ENCODE measurements at places on chromosomes 1 and 21.

GRCh38 chr1:8027748-8028570 is 1.9 kb upstream of the ERRFI1 start:
- DNase-seq, result no peak

DNA sequence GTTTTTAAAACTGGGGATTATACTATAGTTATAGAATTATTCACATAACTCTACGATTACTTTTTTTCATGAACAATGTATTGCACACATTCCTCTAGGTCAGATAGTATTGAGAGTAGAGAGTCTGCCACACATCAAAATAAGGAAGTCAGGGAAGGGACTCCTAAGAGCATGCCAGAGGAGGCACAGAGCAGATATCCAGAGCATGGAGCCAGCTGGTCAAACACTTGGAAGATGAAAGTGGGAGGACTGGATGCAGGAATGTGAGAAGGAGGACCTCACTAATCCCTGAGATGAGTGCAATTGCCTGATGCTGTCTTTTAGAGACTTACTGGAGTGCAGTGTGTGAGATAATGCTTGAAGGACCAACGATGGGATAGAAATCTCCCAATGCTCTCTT is 9.6 kb upstream of the RFX5 start:
- DNase-seq, result no peak

DNA sequence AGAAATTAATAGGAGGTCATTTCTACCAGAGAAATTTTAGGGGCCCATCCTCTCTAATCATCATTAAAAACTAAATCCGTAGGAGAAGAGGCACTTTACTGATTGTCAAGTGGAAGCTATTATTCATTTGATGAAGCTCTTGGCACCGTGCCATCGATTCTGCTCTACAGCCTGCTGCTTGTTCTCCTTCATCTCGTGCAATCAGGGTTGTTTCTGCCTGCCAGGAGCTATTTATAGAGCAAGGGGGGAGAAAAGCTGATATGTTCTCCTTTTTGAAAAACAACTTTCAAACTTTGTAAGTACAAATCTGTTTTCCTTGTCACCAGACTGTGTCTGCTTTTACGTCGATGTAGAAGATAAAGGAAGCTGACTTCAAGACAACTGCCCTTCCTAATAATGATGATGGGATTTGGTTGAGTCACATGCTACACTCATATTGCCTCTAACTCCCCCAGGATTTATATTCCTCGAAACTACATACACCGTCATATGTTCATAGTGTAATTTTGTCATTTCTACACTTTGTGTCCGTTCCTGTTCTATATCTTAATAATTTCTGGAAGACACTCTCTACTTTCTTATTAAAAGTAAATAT is 169.6 kb upstream of the LHX8 start:
- no peak for DNase-seq

DNA sequence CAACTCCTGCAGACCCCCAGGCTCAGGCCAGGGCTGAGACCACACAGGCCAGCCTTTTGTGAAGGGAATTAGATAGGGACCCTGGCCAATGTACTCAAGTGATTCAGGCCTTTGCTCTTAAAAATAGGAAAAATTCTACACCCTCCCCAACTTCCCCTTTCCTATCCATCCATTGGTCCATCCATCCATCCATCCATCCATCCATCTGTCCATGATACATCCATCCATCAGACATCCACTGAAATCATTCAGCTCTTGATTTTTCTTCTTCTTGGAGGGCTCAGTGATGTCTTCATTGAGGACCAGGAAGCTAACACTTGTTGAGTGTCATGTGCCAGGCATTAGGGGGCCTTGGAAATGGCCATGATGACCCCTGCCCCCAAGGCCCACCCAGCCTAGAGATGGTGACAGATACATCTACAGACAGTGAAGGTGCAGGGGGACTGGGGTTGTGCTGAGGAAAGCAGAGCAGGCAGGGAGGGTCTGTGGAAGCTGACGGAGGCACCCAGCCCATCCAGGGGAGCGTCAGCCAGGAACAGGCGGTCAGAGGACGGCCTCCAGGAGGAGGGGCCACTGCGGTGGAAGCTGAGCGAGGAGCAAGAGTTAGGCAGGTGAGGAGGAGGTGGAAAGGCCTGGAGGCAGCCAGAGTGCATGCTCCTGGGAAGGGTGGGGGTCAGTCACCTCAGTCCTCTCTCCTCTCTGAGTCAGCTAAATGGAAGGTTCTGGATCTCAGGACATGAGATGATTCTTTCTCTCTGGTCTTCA is 81.9 kb downstream of the EPHB2 start:
- DNase-seq, result no peak

GRCh38 chr1:95829556-95829955 is 595.5 kb downstream of the RWDD3 start:
- DNase-seq, result no peak

- DNase-seq, result no peak
These were observed 10.2 kb upstream of the DMRTB1 start for GRCh38 chr1:53449021-53449420.

GRCh38 chr1:167325151-167325550 is 104.5 kb downstream of the POU2F1 start:
- no peak for DNase-seq

GRCh38 chr1:36326499-36326898 is 3.1 kb upstream of the EVA1B start:
- no peak for DNase-seq

- no peak for DNase-seq
These were observed 99.8 kb downstream of the PTPN14 start for GRCh38 chr1:214451596-214451995.

- no peak for DNase-seq
These were observed 599.1 kb downstream of the PTPRU start for GRCh38 chr1:29835406-29835805.

DNA sequence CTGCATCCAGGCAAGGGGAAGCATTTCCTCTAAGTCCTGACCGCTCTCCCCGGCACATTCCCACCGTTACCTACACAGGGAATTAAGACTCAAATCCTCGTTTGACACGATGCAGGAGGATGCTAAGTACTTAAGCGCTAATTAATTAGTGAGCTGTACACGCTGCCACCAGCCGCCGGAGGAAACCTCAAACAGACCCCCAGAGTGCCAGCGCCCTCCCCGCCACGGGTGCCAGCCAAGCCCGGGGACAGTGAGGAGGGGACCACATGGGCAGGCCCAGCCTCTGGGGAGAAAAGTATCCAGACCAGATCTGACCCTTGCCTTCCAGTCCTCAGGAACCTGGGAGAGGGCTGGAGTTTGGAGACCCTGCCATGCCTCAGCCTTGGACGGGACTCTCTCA is 17.4 kb upstream of the CASZ1 start:
- DNase-seq, result no peak

GRCh38 chr1:206897175-206897574 is at the start of gene IL24:
TSS of gene IL24 (plus strand) at chr1:206897443. CDS start at chr1:206897833, 390 bp downstream.
- DNase-seq, result no peak

DNA sequence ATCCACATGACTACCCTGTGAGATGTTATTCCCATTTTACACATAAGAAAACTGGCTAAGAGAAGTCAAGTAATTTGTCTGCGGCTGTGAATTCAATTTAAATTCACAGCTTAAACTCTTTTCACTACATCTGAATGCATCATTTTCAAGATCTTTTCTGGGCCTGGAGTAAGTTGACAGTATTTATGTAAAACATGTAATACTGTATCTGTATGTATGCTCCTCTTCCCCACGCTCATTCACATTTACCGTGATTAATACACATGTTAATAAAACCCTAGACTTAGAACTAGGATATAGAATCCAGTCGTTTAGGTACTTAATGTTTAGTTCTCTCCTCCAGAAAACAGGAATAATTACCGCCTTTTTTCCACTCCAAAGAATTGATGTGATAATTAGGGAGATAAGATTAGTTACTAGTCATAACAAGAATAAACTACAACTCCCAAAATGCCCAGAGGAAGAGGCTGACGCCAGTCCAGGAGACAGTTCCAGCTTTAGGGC is 442 bp upstream of the PPP1R12B start:
- DNase-seq, result no peak

- DNase-seq, result no peak
These were observed 97.3 kb downstream of the USH2A start for GRCh38 chr1:216325946-216326345.

DNA sequence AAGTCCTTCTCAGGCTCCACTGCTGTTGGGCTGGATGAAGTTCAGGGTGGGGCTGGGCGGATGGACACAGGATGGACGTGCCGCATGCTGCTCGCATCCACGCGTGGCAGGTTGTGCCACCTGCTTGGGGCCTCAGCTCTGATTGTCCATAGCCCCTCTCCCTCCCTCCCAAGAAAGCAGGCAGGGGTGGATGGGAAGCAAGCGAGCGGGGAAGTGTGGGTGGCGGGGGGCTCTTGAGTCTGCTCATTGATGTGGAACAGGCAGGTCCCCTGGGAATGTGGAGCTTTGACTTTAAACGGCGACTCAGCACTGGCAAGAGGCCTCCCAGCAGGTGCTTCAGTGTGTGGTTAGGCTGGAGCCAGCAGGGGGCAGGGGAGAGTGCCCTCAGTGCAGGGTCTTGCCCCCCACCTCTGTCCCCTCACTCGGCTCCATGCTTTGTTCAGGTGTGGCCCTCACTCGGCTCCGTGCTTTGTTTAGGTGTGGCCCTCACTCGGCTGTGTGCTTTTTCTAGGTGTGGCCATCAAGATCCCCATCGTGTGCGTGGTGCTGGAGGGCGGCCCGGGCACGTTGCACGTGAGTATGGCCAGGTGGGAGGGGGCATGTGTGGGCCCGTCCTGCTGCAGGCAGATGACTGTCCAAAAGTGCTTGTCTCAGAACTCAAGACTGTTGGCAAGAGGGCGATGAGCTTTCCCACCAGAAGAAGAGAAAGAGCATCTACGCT is 23.9 kb downstream of the TRPM2 start:
- DNase-seq, result no peak

GRCh38 chr21:27293239-27293638 is 326.4 kb upstream of the ADAMTS5 start:
- DNase-seq, result no peak

DNA sequence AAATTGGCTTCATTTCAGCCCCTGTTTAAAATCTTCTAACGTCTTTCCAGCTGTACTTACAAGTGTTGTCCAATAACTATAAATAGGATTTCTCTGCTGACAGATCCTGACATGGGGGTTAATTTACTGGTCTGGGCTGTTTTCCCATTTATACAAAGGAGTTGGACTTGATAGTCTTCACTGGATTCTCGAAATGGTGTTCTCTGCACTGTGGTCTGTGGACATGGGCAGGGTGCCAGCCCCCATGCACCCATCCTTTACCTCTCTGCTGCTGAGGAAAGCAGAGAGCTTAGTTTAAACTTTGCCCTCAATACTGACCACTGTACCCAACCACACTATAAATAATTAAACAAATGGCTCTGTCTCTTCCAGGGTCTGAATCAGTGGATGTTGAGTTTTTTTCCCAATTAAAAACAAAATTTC is 5.2 kb downstream of the DIO1 start:
- DNase-seq, result no peak

DNA sequence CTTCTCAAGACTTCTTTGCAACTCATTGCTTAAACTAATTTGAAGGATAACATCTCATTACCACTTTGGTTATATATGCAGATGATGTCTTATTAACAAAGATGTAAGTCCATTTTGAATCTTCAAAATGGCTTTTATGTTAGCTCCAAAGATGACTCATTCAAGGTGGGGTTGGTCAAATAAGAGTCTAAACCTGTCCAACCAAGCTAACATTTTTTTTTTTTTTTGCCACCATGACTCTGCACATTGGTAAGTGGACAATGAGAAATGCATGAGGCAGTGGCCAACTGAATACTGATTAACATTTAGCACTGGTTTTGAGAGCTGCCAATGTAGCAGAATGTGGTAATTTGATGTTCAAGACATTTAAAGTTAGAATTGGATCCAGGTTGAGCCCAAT is 278 bp upstream of the KRTAP27-1 start:
- DNase-seq, result no peak

- no peak for DNase-seq
These were observed 282.2 kb downstream of the PLPP3 start for GRCh38 chr1:56297208-56297607.

- DNase-seq, result no peak
These were observed 3.0 kb downstream of the NTRK1 start for GRCh38 chr1:156863631-156864030.

DNA sequence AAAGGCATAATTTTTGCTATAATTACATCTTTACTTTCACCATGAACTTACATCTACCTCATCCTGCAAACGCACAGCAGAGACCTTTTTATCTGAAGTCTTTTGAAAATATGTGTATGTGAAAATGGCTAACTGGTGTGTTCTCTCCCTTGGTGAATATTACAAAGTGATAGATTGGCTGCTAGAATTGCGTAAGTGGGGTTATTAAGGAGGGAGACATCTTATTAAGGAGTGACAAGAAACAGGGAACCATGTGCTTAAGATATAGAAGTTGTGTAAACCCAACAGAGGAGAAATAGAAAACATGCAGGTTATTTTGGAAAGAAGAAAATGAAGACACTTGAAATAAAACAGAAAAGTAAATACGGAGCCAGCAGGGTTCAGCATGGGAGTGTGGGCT is 7.8 kb downstream of the KCNJ15 start:
- no peak for DNase-seq

DNA sequence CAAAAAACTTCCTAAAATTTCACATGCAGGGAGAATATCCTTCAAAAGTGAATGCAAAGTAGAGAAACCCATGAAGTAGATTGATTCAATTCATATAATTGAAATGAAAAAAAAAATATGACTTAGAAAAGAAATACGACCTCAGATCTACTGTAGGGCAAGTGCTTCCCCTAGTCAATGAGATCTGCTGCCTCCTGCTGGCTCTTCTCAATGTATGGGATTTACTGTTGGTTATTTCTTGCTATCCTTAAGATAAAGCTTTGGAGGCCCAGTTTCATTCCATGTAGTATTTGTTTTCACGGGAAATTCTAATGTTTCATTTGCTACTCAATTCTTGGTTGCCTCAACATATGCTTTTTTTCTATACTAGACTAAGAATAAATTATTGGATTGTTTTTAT is 46.2 kb downstream of the ZNF648 start:
- DNase-seq, result no peak

DNA sequence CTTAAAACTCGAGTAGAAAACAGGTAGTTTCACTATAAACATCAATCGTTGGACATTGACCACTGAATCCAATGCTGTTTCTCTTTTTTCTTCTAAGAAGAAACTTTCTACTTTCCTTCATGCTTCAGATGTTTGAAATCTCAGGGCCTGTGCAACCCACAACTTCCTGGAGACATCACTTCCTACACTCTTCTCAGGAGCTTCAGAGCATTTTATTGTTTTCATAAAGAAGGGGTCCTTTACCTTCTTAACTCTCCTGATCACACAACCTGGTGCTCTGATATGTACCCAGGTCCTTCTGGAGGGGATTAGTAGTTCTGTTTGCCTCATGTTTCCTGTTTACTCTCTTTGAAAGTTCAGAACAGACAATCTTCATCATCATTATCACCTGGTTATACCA is 113.0 kb upstream of the VAV3 start:
- DNase-seq, result no peak

GRCh38 chr21:38346286-38346685 is 89.5 kb downstream of the KCNJ15 start:
- no peak for DNase-seq

GRCh38 chr1:228068359-228068758 is 14.1 kb upstream of the ARF1 start:
- no peak for DNase-seq

DNA sequence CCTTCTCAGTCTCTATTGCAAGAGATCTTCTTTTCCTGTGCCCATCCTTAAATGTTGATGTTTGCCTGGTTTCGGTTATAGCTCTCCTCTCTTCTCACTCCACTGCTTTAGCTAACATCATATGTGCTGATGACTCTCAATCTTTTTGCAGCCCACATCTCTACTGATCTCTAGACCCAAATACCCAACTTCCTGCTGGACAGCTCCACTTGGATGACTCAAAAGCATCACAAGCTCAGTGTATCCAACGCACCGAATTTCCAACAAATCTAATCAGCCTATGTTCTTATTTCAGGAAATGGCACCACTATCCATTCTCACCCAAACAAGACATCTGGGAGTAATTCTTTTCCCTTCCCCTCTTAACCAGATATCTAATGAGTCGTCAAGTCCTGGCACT is 79.1 kb upstream of the ARTN start:
- no peak for DNase-seq

Data from stimulated activated effector memory CD8-positive, alpha-beta T cell treated with anti-CD3 and anti-CD28 coated beads, Interleukin-12 subunit alpha, Interleukin-12 subunit beta, amount 100 ng/mL, for 72 hours (primary cell).